GM23248 (cell line): ENCODE measurements at places on chromosomes 2 and 18. TPM values are rescaled to one million over a fixed set of nuclear protein-coding genes. Genes with fewer than 3 reads are reported as not detected.
A peak's percentile ranks its signal among the peaks of the same experiment; 100 is the strongest.

DNA sequence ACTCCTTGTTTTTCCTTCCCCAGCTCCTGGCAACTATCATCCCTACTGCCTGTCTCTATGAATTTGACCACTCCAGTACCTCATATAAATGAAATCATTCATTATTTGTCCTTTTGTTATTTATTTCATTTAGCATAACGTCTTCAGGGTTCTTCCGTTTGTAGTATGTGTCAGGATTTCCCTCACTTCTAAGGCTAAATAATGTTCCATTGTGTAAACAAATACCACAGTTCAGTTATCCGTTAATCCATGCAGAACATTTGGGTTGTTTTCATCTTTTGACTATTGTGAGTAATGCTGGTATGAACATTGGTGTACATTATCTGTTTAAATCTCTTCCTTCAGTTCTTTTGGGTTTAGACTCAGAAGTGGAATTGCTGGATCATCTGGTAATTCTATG is 18.8 kb downstream of the DYNC2LI1 start:
- no peak for DNase-seq
- H3K27ac ChIP-seq, result no peak overlapping the region
- H3K4me3 ChIP-seq, result no peak overlapping the region
- H3K4me1 ChIP-seq, result no peaks in the 10 kb centered on the region
- peaks cover 14% of the 10 kb centered on the region for H3K36me3 ChIP-seq

GRCh38 chr2:234146087-234146826 is 95.8 kb downstream of the SPP2 start:
- H3K4me1 ChIP-seq, result peaks cover 6% of the 10 kb centered on the region
- no peaks in the 10 kb centered on the region for H3K36me3 ChIP-seq
- H3K27ac ChIP-seq, result peak overlapping the region; percentile 28
- DNase-seq, result peak; percentile 85

- no peaks in the 10 kb centered on the region for H3K36me3 ChIP-seq
- no peaks in the 10 kb centered on the region for H3K27me3 ChIP-seq
- H3K4me1 ChIP-seq, result no peaks in the 10 kb centered on the region
- no peak for DNase-seq
- no peak overlapping the region for H3K4me3 ChIP-seq
These were observed 531.2 kb upstream of the SMIM21 start for GRCh38 chr18:75958683-75959082.

- peaks cover 34% of the 10 kb centered on the region for H3K4me1 ChIP-seq
- no peak overlapping the region for H3K4me3 ChIP-seq
- no peaks in the 10 kb centered on the region for H3K27me3 ChIP-seq
- peak; percentile 46 for DNase-seq
- no peaks in the 10 kb centered on the region for H3K36me3 ChIP-seq
These were observed 92.3 kb downstream of the UBE2E3 start for GRCh38 chr2:181072486-181073235.

- H3K27me3 ChIP-seq, result no peaks in the 10 kb centered on the region
- H3K4me3 ChIP-seq, result no peak overlapping the region; the same call in 1 of the 2 replicates
- peaks cover 25% of the 10 kb centered on the region for H3K4me1 ChIP-seq
- H3K27ac ChIP-seq, result peak overlapping the region; percentile 0; the same call in 1 of the 2 replicates
These were observed 207.4 kb upstream of the NRP2 start for GRCh38 chr2:205474741-205475415.

PROC gene
- total RNA-seq, result not detected in 2 replicates

DNA sequence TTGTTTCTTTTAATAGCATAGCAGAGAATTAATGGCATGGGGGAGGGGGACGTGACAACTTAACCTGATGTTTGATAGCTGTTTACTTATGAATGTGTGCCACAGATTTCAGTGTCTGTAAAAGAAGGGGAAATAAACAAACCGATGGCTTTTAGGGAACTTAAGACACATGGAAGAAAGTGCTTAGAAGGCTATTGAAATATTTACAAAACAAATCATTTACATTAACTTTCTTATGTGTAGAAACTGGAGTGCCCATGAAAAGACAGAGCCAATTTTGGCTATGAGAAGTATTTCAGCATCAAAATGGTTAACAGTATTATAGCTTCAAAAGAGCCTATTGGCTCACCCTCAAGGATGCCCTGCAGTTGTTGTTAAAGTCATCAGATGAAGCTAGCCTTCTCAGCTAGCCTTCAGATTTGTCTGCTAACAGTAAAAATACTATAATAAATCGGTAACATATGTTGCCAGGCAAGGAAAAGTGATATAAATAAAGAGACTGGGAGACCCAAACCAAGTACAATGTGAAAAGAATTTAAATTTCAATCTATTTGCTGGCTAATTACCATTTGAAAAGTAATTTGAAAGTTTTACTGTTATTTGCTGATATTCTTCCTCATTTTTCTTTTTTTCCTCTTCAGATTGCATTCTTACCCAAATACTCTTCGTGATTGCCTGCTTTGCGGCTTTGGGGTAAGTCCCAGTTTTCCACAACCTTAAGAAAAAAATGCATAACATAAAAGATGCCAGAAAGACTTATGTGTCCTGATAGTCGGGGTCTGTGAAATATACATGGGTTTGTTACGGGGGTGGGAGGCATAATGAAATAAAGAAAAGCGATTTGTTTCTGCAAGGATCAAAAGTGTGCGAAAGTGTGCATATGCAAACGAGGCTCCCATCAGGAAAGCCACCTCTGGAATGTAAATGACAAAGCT is 256.4 kb downstream of the MEIS1 start:
- DNase-seq, result peak; percentile 11
- H3K36me3 ChIP-seq, result no peaks in the 10 kb centered on the region
- H3K27me3 ChIP-seq, result no peaks in the 10 kb centered on the region

EIPR1 gene
- 46.5 and 50.2 TPM in 2 replicates for total RNA-seq

DNA sequence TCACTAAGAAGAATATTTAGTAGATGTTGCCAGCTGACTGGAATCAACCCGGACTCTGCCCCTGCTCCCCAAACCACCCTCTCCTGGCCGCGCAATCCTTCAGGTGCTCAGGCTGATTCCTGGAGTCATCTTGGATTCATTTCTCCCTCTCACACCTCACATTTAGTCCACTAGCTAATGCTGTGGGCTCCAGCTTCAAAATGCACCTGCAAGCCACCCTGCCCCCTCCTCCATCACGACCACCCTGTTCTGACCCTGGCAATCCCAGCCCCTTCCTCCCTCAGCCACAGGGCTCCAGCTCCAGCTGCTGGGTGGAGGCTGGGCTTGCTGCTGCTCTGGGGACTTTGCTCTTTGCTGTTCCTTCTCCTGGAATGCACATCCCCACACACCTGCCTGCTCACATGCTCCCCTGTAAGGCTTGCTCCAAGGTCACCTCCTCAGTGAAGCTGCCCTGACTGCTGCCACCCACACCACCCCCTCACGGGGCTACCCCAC is 61.3 kb upstream of the SH3RF3 start:
- H3K36me3 ChIP-seq, result no peaks in the 10 kb centered on the region
- H3K4me1 ChIP-seq, result no peaks in the 10 kb centered on the region
- no peak for DNase-seq
- no peak overlapping the region for H3K4me3 ChIP-seq
- H3K27me3 ChIP-seq, result peaks cover 76% of the 10 kb centered on the region

NEB gene
- total RNA-seq, result 1.3 and 1.5 TPM in 2 replicates

EGR4 gene
- total RNA-seq, result not detected in 2 replicates

- H3K36me3 ChIP-seq, result no peaks in the 10 kb centered on the region
- H3K4me3 ChIP-seq, result no peak overlapping the region
- peaks cover 36% of the 10 kb centered on the region for H3K27me3 ChIP-seq
- no peaks in the 10 kb centered on the region for H3K4me1 ChIP-seq
- peak; percentile 19 for DNase-seq
These were observed 10.1 kb upstream of the AFTPH start for GRCh38 chr2:64514008-64514407.

DNA sequence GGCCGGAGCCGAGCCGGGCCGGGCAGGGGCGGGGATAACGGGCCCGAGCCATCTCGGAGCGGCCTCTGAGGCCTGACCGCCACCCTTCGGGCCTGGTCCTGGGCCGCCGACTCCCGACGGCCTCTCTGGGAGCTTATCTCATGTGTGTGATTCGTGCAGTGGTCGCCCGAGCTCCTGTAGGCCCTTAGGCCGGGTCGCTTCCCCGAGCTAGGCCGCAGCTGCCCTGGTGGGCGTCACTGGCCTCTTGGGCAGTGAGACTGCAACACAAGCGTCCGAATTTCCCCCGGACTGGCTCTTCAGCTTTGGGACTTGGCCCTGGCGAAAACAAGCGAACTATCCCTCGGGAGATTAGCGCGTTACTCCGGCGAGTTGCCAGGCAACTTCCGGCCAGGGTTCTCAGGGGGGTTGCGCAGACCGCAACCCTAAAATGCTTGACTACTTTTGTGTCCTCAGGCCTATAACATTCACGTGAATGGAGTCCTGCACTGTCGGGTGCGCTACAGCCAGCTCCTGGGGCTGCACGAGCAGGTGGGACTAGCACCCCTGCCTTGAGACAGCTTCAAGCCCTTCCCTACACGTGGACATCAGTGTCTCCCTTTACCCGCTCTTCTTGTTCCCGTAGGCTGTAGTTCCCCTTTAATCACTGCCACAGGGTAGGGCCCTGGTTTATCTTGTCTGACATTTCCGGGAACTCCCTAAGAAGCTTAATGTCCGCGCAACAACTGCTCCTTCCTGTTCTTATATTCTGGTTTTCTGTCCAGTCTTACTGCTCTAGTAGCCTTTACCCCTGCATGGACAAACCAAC is 602 bp downstream of the SNX17 start:
- DNase-seq, result peak; percentile 68
- H3K4me1 ChIP-seq, result peaks cover 19% of the 10 kb centered on the region
- no peaks in the 10 kb centered on the region for H3K27me3 ChIP-seq
- peak overlapping the region; percentile 75 for H3K27ac ChIP-seq

DNA sequence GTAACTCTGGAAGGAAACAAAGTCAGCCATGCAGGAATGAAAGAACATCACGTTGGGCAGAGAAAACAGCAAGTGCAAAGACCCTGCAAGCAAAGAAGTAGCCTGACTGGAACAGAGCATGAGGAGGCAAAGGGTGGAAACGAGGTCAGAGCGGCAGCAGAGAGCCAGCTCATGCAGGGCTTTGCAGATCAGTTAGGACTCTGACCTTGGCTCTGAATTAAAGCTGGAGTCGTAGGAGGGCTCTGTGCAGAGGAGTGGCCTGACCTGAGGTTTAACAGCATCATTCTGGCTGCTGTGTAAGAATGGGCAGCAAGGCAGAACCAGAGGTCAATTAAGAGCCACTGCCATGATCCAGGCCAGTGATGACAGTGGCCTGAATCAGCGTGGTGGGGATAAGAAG is 220.7 kb downstream of the PRKCE start:
- no peaks in the 10 kb centered on the region for H3K36me3 ChIP-seq
- H3K4me1 ChIP-seq, result peaks cover 19% of the 10 kb centered on the region
- H3K27ac ChIP-seq, result no peak overlapping the region
- H3K27me3 ChIP-seq, result no peaks in the 10 kb centered on the region
- DNase-seq, result peak; percentile 61

PAX3 gene
- not detected in 2 replicates for total RNA-seq

DNA sequence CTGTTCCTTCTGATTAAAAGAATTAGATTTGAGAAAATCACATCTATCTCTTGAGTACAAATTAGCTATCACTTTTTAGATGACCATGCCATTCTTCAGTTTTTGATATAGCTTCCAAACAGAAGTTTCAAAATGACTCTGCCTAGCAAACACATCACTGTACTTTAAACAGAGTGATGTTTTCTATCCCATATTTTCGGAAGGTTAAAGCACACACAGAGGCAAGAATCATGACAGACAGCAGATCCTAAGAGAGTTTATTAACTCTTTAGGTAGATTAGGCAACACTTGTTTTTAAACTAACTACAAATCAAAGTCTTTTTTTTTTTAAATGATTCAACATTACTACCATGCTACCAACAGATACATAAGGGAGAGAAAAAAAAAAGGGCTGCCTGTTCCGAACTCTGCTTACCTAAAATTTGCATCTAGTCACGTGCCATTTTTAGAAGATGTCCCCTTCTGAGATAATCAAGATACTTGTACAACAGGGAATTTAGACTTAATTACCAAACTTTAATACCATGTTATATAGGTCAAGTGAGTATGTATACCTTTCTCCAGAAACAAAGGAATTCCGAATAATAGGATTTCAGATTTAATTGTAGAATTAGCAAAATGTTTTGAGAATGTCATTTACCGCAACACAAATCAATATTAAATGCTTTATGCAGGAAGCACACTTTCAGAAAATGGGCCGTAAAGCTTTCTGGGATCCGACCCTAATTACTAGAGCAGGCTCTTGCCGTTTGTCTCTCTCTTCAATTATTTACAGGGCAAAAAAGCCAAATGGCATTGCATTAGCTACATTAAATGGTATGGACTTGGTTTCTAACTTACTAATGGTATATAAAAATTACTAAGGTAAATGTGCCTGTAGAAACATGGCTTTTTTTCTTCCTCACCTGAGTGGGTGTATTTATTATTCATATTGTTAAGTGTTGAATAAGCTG is 2.6 kb downstream of the RBMS1 start:
- peak; percentile 30 for DNase-seq
- H3K36me3 ChIP-seq, result no peaks in the 10 kb centered on the region
- H3K4me3 ChIP-seq, result peak overlapping the region; percentile 98
- no peaks in the 10 kb centered on the region for H3K27me3 ChIP-seq
- H3K4me1 ChIP-seq, result peaks cover 34% of the 10 kb centered on the region
- H3K27ac ChIP-seq, result peak overlapping the region; percentile 96

PROM2 gene
- total RNA-seq, result 0.22 TPM in 1 of 2 replicates, not detected in the other

- DNase-seq, result no peak
- H3K4me1 ChIP-seq, result peaks cover 18% of the 10 kb centered on the region
- H3K27ac ChIP-seq, result no peak overlapping the region
- no peak overlapping the region for H3K4me3 ChIP-seq
- H3K27me3 ChIP-seq, result no peaks in the 10 kb centered on the region
- H3K36me3 ChIP-seq, result no peaks in the 10 kb centered on the region
These were observed 132.3 kb upstream of the RIOK3 start for GRCh38 chr18:23320709-23321236.

GRCh38 chr2:236510034-236510433 is 59.6 kb upstream of the ACKR3 start:
- no peak for DNase-seq
- no peaks in the 10 kb centered on the region for H3K4me1 ChIP-seq
- H3K4me3 ChIP-seq, result no peak overlapping the region
- H3K36me3 ChIP-seq, result no peaks in the 10 kb centered on the region
- no peak overlapping the region for H3K27ac ChIP-seq
- H3K27me3 ChIP-seq, result peaks cover 36% of the 10 kb centered on the region

- no peaks in the 10 kb centered on the region for H3K27me3 ChIP-seq
- peaks cover 21% of the 10 kb centered on the region for H3K4me1 ChIP-seq
- H3K4me3 ChIP-seq, result peak overlapping the region; percentile 44; the same call in 1 of the 2 replicates
- DNase-seq, result peak; percentile 96
- peak overlapping the region; percentile 46 for H3K27ac ChIP-seq
These were observed 15.2 kb downstream of the RAMP1 start for GRCh38 chr2:237874585-237875161.

DNA sequence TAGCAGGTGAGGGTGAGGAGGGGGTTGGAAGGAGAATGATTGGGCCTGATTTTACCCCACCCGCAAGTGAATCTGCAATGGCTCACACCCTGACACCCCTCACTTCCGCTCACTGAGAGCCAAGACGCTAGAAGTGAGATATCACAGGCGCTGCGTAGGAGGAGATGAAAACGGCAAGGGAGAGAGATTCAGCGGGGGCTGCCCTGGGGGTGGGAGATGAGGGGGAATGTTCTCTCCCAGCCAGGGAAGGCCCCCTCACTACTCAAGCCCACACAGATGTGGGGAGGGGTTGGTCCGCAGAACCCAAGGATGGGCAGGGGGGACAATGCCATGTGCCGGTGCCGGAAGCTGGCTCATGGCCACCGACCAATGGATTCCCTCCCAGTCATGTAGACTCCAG is 32.9 kb downstream of the LOXHD1 start:
- no peaks in the 10 kb centered on the region for H3K36me3 ChIP-seq
- DNase-seq, result peak; percentile 4
- 0 out of 2 replicates have a peak, but pooled peaks cover 4% of the 10 kb centered on the region for H3K27me3 ChIP-seq
- no peak overlapping the region for H3K4me3 ChIP-seq
- 0 out of 2 replicates have a peak, but pooled peaks cover 4% of the 10 kb centered on the region for H3K4me1 ChIP-seq

GRCh38 chr18:9526458-9526857 is 51.1 kb downstream of the RALBP1 start:
- DNase-seq, result no peak
- no peaks in the 10 kb centered on the region for H3K27me3 ChIP-seq
- no peak overlapping the region for H3K4me3 ChIP-seq
- H3K4me1 ChIP-seq, result no peaks in the 10 kb centered on the region
- no peak overlapping the region for H3K27ac ChIP-seq
- H3K36me3 ChIP-seq, result peaks cover 36% of the 10 kb centered on the region
